NCI-H187 treated with DMSO at 0.1 percent for 48 hours (cell line): ENCODE measurements at places on chromosomes 1 and 21.

DNA sequence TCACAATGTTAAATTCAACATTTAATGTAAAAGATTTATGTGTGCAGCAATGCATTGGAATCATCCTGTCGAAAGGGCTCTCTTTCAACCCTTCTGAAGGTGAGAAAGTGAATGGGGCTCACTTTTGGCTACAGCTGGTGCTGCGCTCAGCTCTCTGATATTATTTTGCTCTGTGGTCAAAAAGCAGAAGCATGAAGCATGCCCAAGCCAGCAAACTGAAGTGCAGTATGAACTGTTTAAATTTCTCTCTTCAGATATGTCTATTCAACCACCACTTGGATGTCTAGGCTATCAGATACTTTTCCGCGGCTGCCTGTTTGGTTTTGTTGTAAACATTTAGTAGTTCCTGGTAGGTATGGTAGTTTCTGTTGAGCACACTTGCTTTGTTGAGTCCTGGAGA is 216.9 kb upstream of the TMPRSS15 start:
- no peak for DNase-seq

GRCh38 chr1:28928314-28928941 is 14.1 kb downstream of the EPB41 start:
- no peak for DNase-seq

- DNase-seq: no peak
Measured at GRCh38 chr1:206952171-206952570, 5.9 kb upstream of the PIGR start.

- no peak for DNase-seq
Measured at GRCh38 chr21:32702702-32703101, 25.1 kb downstream of the SYNJ1 start.

DNA sequence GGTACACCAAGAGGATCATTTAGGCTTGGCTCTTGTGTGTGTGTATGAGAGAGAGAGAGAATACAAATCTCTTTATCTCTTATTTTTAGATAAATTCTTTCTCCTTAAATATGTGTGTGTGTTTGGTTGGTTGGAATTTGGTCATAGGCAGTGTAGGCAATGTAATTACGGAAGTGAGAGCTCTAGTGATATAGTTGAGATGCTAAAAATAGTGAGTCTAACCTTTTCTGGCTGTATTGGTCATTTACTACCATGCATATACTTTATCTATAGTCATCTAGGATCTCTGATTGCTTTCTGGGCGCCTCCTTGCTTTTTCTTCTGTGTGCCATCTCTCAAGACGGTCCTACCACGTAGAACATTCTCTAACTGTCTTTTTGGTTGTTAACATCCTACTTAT is 250.2 kb downstream of the NUF2 start:
- no peak for DNase-seq

DNA sequence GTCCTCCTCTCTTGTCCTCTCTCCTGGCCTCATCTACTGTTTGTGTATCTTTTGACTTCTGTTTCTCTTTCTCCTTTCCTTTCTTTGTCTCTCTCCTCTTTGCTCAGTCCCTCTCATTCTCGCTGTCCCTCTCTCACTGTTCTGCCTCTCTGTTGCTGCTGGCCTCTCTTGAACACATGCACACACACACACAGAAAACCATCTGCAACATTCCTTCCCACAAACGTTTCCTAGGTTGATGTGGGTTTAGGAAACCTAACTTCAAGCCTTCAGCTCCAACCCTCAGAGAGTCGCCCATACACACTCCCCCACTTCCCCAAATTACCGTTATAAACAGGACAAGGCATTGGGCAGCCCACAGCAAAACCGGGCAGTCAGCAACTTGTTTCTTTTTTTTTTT is 10.9 kb upstream of the SSBP3 start:
- DNase-seq: no peak

DNA sequence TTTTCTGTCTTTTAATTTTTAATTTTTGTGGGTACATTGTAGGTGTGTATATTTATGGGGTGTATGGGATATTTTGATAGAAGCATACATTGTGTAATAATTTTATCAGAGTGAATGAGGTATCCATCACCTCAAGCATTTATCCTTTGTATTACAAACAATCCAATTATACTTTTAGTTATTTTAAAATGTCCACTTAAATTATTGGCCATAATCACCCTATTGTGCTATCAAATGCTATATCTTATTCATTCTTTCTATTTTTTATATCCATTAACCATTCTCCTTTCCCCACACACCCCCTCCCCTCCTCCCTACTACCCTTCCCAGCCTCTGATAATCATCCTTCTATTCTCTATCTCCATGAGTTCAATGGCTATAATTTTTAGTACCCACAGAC is 70.2 kb upstream of the TSHB start:
- DNase-seq: no peak

DNA sequence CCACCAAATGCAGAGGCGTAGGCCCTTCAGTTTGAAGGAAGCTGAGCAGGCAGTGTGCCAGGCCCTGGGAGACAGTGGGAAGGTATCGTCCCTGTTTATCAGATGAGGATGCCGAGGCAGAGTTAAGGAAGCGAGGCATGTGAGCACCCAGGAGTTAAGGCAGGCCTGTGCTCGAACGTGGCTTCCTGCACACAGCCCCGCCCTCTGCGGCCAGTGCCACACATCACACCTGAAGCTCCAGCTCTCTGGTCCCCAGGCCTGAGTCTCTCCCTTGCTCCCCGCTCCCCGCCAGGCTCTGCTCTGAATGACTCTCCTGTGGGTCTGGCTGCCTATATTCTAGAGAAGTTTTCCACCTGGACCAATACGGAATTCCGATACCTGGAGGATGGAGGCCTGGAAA is 32.1 kb downstream of the EPHX1 start:
- no peak for DNase-seq
